ENCODE measurements at places on chromosomes 1 and 21.

GRCh38 chr21:14866859-14867765 lies 197.7 kb downstream of the NRIP1 start:
- DNase-seq = no peak

GRCh38 chr1:88726697-88727096 lies 42.6 kb downstream of the PKN2 start:
- no peak for DNase-seq

- DNase-seq = peak; percentile 74
Observed at GRCh38 chr1:221714227-221715152, 27.4 kb downstream of the DUSP10 start.

GRCh38 chr1:109906160-109906838 lies 4.3 kb upstream of the CSF1 start:
- no peak for DNase-seq

GRCh38 chr1:23611601-23612327 lies 52.5 kb upstream of the ID3 start:
- DNase-seq = no peak

- DNase-seq = no peak
Observed at GRCh38 chr21:35249636-35250035, 200.5 kb upstream of the RUNX1 start.

DNA sequence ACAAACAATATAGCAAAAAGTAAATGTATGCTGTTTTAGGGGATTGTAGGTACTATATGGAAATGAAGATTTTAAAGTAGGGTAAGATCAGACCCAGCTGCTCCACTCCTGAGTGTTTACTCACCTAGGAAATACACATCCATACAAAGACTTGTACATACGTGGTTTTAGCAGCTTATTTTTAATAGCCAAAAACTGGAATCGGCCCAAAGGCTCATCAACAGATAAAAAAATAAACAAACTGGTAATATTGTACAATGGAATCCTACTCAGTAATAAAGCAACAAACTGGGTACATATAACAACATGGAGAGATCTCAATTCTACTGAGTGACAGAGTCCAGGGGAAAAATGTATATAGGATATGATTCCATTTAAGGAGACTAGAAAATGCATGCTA lies 179.2 kb upstream of the TMEM51 start:
- DNase-seq = no peak

- no peak for DNase-seq
Observed at GRCh38 chr1:236766506-236766905, 28.6 kb upstream of the MTR start.

GRCh38 chr1:167178831-167179230 lies 41.9 kb upstream of the POU2F1 start:
- DNase-seq = no peak

DNA sequence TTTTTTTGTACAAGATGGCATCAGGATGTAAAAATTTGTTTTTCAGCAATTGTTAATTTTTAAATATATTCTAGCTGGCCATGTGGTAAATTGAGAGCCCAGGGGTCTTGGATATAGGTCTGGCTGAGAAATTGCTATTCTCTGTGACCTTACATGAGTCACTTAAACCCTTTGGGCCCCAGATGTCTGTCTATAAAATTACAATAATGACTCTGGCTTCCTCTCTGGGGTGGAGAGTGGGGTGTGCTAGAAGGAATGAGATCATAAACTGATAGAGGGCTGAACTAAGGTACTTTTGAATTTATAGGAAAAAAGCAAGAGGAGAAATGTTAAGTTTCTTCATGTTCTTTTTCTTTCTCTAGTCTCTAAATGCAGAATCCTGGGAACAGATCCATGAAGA lies 12.4 kb upstream of the TCHH start:
- no peak for DNase-seq

- DNase-seq = no peak
Observed at GRCh38 chr1:147586414-147586813, 45.1 kb downstream of the BCL9 start.

- no peak for DNase-seq
Observed at GRCh38 chr1:168676029-168676812, 52.8 kb downstream of the DPT start.

DNA sequence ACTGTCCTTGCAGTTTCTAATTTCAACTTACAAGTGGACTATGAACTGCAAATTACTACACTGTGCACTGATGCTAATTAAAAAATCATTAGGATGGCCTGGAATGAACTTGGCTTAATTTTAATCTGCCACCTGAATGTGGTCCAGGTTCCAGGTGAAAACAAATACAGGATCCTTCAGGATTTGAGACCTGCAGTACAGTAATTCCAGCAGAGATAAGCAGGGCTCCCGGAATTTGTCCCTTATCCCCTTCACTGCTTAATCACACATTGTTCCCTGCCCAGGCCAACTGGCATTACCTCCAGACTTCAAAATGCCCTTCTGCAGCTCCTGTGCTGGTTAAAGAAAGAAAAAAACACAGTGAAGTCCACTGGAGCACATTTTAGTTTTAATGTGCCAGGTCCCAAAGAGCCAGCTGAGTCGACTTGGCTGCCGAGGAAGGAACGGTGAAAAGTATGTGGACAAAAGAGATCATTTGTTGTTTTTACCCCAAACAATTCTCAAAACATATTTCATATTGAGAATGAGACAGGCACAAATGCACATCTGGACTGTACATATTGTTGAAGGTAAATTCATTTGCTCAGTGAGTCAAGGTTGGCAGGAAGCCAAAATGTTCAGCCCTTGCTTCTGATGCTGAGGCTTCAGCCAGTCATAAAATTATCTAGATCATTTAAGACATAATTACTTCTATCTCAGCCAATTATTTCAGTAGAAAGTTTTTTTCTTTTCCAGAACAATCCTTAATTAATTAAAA lies 28.3 kb downstream of the DEGS1 start:
- peak; percentile 73 for DNase-seq

GRCh38 chr1:115373305-115373704 lies 35.3 kb upstream of the NGF start:
- DNase-seq = no peak

DNA sequence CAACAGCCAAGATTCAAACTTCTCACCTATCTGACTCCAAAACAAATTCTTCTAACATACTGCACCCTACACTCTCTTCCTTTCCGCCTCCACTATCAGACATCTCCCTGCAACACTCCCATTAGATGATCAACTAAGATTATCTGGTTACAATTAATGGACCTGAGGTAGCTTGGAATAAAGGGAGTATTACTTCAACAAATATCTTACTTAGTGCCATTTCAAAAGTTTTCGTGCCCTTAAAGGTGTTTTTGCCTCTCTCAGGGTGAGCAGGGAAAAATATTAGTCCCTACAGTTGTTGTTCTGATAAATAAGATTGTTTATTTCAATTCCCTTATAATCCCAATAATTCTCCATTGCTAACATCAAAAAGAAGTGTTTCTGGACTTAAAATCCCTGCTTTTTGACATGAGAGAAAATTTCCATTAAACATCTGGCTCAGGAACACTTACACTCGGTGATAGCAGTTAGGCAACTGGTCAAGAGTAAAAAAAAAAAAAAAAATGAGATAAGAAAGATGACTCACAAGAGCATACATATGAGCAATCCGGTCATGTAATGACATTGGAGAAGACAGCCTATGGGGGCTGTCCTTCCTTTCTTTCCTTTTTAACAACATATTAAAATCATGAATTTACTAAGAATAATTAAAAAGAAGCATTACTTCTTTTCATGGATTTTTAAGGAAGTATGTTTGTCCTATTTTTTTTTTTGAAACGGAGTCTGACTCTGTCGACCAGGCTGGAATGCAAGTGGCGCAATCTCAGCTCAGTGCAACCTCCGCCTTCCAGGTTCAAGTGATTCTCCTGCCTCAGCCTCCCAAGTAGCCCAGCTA lies 7.6 kb downstream of the RSBN1 start:
- DNase-seq = no peak

DNA sequence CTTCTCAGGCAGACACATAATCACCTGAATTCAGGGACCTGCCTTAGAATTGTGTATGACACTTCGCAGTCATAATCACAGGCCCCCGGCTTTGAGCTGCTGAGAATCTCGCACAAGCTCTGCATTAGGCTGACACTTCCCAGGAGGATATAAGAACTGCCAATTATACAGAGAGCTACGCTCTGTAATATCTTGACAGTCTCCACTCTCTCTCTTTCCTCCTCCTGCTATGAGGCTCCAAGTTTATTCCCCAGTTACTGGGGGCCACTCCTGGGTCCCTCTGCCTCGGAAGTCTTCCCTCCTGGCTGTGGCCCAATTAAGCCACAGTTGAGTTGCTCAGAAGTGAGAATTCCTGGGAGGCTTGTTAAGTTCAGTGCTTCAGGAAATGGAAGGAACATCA lies 42.7 kb downstream of the EBNA1BP2 start:
- no peak for DNase-seq

DNA sequence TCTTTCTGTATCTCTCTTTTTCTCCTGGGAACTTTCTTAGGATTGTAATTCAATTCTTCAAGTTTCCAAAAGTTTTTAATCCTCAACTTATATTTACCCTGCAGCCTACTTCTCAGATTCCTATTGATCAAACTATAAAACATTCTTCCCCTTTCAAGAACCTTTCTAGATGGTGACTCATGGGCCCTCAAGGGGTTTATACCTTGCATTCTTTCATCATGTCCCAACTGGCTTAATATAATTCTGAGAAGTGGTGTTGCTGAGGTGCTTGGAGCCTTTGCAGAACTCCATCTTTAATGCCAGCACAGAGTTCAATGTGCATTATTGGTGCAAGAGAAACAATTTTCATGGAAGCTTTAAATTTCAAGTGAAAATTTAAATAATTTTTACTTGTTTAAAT lies 273.4 kb downstream of the VAV3 start:
- no peak for DNase-seq

GRCh38 chr1:110003747-110004428 lies 19.3 kb downstream of the AHCYL1 start:
- DNase-seq = no peak

- no peak for DNase-seq
Observed at GRCh38 chr1:169739980-169740379, 6.1 kb upstream of the SELE start.

- DNase-seq = no peak
Observed at GRCh38 chr1:204511366-204511765, 4.8 kb upstream of the MDM4 start.

GRCh38 chr1:45876000-45876617 lies 72.7 kb downstream of the MAST2 start:
- DNase-seq = peak; percentile 10

- DNase-seq = no peak
Observed at GRCh38 chr1:113269168-113269963, 120.9 kb upstream of the MAGI3 start.

DNA sequence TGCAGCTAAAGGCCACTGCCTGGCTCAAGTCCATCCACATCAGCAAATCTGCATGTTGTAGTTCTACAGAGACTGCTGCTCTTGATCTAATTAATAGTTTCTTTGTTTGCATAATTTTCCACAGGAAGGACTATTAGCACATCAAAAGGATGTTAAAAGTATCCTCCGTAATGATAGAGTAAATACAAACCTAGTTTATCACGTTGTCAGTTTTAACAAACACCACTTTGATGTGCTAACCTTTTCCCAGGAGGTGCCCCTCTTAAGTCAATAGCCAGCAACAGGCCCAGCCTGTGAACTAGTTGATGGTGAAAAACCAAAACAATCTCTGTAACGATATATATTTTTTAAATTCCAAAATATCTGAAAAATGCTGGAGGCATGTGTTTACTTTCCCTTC lies 64.2 kb upstream of the SLC22A15 start:
- no peak for DNase-seq

Measured in NCI-H1436 (cell line).